Hippocampal formation (tissue), 2 donors: ENCODE measurements at places on chromosomes 3 and 15.

- DNase-seq = no peak
Observed at GRCh38 chr3:161939918-161940620, 443.5 kb downstream of the OTOL1 start.

DNA sequence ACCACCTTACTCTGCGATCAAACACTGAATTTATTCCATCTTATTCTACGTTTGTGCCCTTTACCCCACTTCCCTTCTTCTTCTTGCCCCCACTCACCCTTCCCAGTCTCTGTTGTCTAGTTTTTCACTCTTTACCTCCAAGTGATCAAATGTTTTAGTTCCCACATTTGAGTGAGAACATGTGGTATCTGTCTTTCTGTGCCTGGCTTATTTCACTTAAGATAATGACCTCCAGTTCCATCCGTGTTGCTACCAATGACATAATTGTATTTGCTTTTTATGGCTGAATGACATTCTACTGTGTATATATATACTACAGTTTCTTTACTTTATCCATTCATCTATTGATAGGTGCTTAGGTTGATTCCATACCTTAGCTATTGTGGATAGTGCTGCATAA, 78.8 kb downstream of the PDCD6IP start:
- no peak for DNase-seq

- no peak for DNase-seq
Observed at GRCh38 chr3:171811913-171812335, 1.6 kb upstream of the PLD1 start.

DNA sequence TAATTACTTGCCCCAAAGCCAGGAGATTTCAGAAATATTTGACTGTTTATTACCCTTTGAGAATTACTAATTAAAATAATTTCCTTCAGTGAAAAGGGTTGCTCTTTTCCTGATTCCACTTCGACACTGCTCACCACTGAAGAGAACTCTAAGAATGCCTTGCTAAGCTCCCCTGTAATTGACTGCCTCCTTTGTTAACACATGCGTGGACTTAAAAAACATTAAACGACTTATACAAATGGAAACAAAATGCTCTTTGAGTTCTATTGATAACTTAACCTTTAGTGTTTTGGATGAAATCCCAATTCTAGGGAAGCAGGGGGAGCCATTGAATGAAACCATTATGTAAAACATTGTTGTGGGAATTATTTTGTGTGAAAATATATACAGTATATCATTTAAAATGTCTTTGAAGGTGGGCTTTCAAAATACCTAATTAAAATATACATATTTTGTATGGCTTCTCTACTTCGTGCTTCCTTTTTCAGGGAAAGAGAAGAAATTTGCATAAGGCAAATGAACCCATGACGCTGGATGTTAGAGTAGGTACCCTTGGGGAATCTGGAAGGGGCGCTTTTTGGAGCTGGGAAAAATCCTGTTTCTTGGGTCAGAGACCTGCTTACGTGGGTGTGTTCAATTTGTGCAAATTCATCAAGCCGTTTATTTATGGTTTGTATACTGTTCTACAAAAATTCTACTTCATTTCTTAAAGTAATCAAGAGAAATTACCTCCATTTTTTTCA, 64.2 kb downstream of the WWTR1 start:
- DNase-seq = no peak

GRCh38 chr15:64842096-64842939, 603 bp downstream of the PLEKHO2 start:
- no peak for DNase-seq

- DNase-seq = no peak
Observed at GRCh38 chr3:11438646-11439045, 166.4 kb downstream of the ATG7 start.

GRCh38 chr3:119395923-119396358, 67.5 kb downstream of the TMEM39A start:
- no peak for DNase-seq

GRCh38 chr3:182925944-182926337, 54.4 kb downstream of the DCUN1D1 start:
- DNase-seq = no peak

- no peak for DNase-seq
Observed at GRCh38 chr3:5017925-5018531, 38.8 kb downstream of the BHLHE40 start.

GRCh38 chr15:36917411-36918267, 182.7 kb downstream of the MEIS2 start:
- DNase-seq = no peak

DNA sequence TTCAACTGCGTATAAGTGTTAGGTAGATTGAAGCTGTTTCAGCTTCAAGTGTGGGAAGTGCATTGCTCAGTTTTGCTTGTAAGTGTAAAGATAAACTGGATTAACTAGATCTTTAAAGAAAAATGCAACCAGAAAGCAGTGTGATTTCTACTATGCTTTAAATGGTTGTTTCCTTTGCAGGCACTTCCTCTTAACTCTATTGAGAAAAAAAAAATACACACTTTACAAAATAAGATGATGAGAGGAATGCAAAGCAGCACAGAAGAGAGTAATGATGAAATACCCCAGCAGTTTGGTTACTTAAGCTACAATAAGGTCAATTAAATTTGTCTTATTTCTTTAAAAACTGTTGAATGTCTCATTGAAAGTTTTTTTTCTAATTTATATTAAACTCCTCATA, 40.8 kb downstream of the DPH6 start:
- DNase-seq = no peak

DNA sequence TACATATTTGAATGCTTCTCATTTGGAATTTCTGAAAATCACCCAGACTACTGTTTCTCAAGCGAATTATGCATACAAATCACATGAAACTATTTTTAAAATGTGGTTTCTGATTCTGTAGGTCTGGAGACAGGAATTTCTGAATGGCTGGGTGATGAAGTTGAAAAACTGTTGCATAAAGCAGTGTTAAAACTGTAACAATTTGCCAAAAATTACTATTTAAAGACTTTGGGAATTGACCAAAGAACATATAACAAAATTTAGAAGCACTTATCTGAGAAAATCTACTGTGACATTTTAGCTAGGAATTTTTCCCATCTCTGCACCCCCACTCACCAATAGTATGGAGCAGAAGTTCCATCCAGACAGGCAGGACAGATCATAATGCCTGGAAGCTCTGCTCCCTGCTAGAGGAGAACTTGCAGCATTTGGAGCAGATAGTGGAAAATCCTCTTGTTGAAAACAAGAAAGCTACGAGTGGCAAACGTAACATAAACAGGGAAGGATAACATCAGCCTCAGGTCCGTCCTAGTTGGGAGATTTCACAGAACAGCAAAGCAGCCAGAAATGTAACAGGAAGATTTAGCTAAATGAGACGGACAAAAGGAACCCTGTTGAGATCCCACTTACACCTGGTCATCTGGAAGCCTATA, 132.3 kb upstream of the MCTP2 start:
- no peak for DNase-seq

DNA sequence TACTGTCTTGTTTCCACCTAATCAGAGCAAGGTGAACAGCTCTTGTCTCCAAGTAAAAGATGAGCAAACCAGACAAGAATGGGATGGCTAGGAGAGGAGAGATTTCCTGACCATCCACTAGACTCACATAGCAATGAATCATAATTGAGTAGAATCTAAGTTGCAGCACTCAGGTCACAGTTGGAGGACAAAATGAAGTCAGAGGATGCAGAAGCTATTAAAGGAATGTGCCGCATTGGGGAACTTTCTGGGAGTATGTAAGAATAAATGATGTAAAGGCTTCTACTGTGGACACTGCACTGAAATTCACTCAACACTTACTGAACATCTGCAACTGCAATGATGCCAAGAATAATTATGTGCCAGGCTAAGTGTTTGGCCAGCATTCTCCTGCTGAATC, 217.4 kb upstream of the WNT5A start:
- DNase-seq = no peak

GRCh38 chr15:62297522-62297921, 132.4 kb upstream of the C2CD4B start:
- no peak for DNase-seq

DNA sequence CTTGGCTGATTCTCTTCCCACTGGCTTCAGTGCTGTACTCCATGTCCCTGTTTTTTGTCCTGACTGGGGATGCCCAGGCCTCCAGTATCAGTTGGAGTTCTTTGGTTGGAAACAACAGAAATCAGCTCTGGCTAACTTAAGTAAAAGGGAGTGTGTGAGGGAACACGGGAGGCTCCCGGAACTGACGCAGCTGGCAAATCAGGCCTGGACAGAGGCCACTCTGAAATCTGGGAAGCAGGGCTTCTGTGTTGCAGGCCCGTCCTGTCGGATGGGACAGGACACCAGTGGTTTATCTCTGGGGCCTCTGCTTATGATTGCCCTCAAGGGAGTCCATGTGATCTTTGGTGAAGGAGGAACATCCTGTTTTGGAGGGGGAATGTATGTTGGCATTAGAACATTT, 124.3 kb downstream of the CHCHD6 start:
- DNase-seq = no peak

DNA sequence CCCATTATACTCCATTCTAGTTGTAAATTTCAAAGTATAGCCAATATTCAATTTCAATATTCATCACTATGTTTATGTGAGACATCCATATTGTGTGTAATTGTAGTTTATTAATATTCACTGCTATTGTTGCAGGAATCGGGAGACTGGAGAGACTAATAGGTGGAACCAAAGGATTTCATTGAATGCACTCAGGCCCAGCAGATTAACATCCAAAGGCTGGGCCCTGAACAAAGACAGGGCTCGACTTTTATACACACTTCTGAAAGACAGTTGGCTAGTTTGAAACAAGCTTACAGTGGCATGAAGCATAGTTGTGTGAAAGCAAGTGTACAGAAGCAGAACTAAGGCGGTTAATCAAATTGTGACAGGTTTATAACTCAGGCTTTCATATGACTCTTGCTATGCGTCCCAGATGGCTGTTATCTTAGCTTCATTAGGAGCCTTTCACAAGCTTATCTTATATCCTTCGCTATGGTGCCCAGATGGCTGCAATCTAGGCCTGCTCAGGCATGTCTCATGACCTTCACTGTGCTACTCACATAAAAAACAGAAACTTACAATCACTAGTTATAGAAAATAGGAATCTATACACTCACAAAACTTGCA, 1038.8 kb upstream of the EPHA6 start:
- DNase-seq = no peak

DNA sequence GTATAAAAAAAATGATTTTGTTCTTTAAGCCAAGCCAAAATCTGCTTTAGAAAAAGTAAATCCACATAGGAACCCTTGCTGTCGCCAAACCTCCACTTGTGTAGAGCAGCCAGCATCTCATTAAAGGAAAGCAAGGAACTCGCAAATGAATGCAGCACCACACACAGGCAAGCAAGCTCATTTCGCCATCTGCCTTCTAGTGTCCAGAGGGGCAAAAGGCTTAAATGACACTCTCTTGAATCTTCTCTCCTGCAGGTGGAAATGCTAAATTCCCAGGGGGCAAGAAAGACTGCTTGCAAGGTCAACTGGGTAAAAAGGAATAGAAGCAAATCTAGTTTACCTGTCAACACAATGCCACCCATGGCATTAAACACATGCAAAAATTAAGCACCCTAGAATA, 2.4 kb downstream of the MB21D2 start:
- DNase-seq = peak; percentile 68

GRCh38 chr15:40333922-40334492, 6.7 kb downstream of the CCDC9B start:
- DNase-seq = peak; percentile 33

GRCh38 chr3:62589078-62589477, 215.7 kb upstream of the FEZF2 start:
- DNase-seq = no peak

DNA sequence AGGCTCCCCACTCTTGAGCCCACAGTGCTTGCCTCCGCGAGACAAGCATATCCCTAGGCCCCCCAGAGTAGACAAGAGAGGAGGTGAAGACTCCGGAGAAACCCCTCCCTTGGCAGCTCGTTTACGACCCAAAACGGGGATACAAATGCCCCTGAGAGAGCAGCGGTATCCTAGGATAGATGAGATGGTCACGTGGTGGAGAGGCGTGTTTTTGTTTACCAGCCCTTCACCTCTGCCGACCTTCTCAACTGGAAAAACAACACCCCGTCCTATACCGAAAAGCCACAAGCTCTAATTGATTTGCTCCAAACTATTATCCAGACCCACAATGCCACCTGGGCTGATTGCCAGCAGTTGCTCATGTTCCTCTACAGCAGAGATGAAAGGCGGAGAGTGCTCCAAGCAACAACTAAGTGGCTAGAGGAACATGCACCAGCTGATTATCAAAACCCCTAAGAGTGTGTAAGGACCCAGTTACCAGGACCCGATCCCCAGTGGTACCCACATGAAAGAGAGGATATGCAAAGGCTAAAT, 99.5 kb upstream of the OSBPL11 start:
- no peak for DNase-seq

DNA sequence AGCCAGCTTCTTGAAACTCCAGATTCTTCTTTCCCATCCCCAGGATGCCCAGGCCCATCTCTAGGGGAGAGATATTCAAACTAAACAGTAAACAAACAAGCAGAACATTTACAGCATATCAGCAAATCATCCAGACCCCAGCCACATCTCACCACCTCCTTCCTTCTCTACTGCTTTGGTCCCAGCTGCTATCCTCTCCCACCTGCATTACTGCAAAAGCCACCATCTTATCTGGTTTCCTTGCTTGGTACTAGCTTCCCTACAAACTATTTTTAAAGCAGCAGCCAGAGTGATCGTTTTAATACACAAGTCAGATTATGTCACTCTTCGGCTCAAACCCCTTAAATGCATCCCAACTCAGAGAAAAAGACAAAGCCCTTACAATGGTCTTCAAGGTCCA, 4.8 kb downstream of the LYSMD2 start:
- DNase-seq = no peak

- DNase-seq = no peak
Observed at GRCh38 chr3:27749643-27750042, 27.5 kb upstream of the EOMES start.

DNA sequence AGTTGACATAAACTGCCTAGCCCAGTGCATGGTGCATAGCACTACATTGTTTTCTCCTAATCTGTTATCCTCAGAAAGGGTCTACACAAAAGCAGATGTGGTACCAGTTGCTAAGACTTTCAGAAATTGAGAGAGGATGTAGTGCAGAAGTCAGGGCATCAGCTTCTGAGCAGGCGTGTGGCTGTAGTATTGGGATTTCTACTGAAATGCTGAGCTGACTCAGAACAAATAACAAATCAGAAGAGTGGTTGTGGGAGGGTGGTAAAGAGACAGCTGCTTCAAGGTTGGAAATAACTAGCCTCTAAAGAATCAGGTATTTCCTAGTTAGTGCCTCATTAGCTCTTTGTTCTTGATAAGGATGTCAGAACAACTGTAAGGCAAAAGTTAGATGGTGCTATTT, 161.3 kb downstream of the AKAP13 start:
- DNase-seq = no peak
